ENCODE measurements at places on chromosomes 11 and 22. TPM values are rescaled to one million over a fixed set of nuclear protein-coding genes. Genes with fewer than 3 reads are reported as not detected.

GRCh38 chr11:62792202-62792575 lies 383 bp upstream of the TMEM223 start:
- DNase-seq, result peak; percentile 62

DNA sequence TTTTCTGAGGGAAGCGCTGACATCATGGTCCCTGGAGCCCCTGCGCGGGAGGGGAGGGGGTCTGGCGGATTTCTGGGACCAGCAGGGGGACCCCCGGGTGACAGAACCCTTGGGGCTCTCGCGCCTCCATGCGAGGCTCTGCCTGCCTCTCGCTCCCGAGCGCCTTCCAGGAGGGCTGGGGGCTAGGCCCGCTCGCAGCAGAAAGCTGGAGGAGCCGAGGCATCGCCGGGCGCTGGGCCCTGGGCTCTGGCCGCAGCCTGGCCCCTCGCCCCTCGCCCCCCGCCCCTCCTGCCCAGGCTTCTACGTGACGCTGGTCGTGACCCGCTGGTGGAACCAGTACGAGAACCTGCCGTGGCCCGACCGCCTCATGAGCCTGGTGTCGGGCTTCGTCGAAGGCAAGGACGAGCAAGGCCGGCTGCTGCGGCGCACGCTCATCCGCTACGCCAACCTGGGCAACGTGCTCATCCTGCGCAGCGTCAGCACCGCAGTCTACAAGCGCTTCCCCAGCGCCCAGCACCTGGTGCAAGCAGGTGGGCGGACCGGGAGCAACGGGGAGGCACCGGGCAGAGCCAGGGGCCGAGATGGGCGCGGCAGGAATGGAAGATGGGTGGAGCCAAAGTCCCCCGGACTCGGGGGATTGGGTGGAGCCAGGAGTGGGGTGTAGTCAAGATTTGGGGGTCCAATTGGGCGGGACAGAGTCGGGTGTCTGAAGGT lies 5.4 kb downstream of the BEST1 start:
- DNase-seq, result no peak

GRCh38 chr22:29816128-29816527 lies 21.9 kb downstream of the ASCC2 start:
- no peak for DNase-seq

- DNase-seq, result no peak
Observed at GRCh38 chr11:102972853-102973252, 17.3 kb upstream of the MMP13 start.

DNA sequence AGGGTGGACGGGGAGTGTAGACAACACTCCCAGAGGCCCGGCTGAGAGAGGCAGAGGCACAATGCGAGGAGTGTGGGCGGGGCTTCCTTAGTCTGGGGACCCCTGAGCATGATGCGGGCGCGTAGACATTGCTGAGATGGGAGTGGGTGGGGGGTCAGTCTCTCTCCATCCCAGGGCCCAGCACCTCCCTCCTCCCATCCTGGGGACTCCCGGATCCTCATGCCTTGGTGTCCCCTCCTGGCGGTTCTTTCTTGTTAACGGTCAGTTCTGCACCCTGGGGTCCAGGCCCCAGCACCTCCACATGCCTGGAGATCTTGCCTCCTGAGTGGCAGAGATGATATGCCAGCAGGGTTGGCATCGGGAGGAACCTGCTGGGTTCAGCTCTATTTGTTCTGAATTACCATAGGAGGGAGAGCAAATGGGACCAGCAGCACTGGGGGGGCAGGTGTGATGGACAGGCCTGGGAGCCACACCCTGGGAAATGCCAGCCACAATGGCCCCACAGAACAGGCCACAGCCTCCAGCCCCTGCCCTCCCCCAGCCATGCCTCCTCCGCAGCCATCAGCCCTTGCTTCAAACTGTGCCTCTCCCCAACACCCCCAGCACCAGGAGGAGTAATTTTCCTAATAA lies 55.7 kb downstream of the RTL6 start:
- no peak for DNase-seq

DNA sequence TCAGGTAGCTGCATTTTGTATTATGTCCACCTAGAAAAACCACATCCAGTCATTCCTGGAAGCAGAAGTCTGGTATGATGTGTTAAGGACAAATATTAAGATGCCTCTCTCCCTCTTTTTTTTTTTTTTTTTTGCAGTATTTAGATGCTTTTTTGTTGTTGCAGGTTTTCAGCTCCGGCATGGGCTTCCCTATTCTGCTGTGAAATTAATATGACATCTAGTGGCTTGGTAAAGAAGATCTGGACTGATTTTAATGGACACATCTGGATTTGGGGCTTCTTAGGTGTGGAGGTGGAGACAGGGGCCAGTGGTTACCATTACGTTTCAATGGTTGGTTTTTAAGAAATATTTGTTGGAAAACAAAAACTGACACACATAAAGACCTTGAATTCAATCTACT lies 47.5 kb upstream of the RASSF10 start:
- DNase-seq, result peak; percentile 22

OR8D1 gene
- polyA plus RNA-seq, result not detected
